ENCODE measurements at places on chromosomes 11 and 22. TPM values are rescaled to one million over a fixed set of nuclear protein-coding genes. Genes with fewer than 3 reads are reported as not detected.

Gene CSNK2A3
- total RNA-seq, result 1.2 TPM

Gene OR52I1
- total RNA-seq, result not detected

GRCh38 chr11:67571443-67571842 is 12.2 kb upstream of the GSTP1 start:
- no peak overlapping the region for H3K4me3 ChIP-seq
- no peaks in the 10 kb centered on the region for H3K4me1 ChIP-seq
- H3K36me3 ChIP-seq, result no peaks in the 10 kb centered on the region
- peaks cover 18% of the 10 kb centered on the region for H3K27me3 ChIP-seq

- no peaks in the 10 kb centered on the region for H3K36me3 ChIP-seq
- peaks cover 3% of the 10 kb centered on the region for H3K27me3 ChIP-seq
- H3K4me1 ChIP-seq, result no peaks in the 10 kb centered on the region
- H3K4me3 ChIP-seq, result no peak overlapping the region
Measured at GRCh38 chr11:120044011-120044675, 93.8 kb downstream of the TRIM29 start.

- peaks cover 20% of the 10 kb centered on the region for H3K4me1 ChIP-seq
- no peak overlapping the region for H3K27ac ChIP-seq
- H3K36me3 ChIP-seq, result no peaks in the 10 kb centered on the region
- no peak overlapping the region for H3K4me3 ChIP-seq
- no peak for DNase-seq
Measured at GRCh38 chr22:36787204-36787988, 11.5 kb upstream of the IFT27 start.

GRCh38 chr11:12249590-12250260 is 127.6 kb upstream of the PARVA start:
- H3K36me3 ChIP-seq, result peaks cover 38% of the 10 kb centered on the region
- H3K27me3 ChIP-seq, result no peaks in the 10 kb centered on the region

DNA sequence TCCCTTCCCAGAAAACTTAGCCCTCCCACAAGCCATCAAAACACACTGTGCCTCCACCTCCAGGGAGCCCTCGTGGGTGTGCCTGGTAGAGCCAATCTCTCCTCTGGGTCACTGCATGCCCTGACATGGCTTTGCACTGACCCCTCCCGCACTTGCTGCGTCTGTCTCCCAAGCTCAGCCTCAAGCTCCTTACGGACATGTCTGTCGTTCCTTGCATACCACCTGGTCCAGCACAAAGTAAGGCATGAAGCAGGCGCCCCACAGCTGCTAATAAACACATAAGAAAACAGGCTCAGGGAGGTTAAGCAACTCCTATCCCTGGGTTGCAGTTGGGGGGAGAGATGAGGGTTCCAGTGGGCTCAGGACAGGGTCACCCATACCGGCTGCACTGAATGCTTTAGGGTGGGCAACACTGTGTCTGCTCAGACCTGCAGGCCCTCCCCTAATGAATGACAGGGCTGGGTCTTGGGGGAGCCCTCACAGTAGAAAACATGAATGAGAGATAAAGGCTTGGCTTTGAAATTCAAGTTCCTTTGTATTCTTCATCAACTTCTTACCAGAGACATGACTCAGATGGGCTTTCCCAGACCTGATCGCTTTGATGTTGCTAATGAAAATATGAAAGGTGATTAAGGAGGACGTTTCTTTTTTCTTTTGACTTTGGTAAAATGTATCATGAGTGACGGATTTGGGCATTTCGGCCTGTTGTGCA is 38.0 kb downstream of the PHF21B start:
- DNase-seq, result no peak
- H3K4me3 ChIP-seq, result no peak overlapping the region
- H3K4me1 ChIP-seq, result no peaks in the 10 kb centered on the region
- no peak overlapping the region for H3K27ac ChIP-seq
- H3K36me3 ChIP-seq, result no peaks in the 10 kb centered on the region

- no peaks in the 10 kb centered on the region for H3K27me3 ChIP-seq
- peaks cover 11% of the 10 kb centered on the region for H3K4me1 ChIP-seq
- H3K27ac ChIP-seq, result no peak overlapping the region
- no peak for DNase-seq
Measured at GRCh38 chr22:39290724-39291161, 28.7 kb downstream of the RPL3 start.

- no peaks in the 10 kb centered on the region for H3K36me3 ChIP-seq
- no peak overlapping the region for H3K27ac ChIP-seq
- DNase-seq, result no peak
- no peak overlapping the region for H3K4me3 ChIP-seq
- no peaks in the 10 kb centered on the region for H3K4me1 ChIP-seq
Measured at GRCh38 chr11:30422447-30423278, 99.8 kb downstream of the ARL14EP start.

DNA sequence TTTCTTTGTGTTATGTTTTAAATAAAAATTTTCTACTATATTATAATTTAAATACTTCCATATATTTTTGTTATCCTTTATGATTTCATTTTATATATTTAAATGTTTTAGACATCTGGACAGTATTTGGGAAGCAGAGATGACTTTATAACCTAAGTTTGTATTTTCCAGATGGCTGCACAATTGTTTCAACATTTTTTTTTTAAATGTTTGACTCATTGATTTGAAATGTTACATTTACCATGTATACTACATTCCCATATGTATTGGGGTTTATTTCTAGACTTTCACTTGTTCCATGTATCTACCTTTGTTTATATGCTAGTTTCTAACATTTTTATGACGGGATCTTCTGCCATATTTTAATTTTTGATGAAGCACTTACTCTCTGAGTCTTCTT is 766.5 kb downstream of the METTL15 start:
- DNase-seq, result no peak
- H3K4me1 ChIP-seq, result no peaks in the 10 kb centered on the region
- no peak overlapping the region for H3K27ac ChIP-seq
- no peaks in the 10 kb centered on the region for H3K36me3 ChIP-seq
- H3K27me3 ChIP-seq, result no peaks in the 10 kb centered on the region
